ENCODE measurements at places on chromosomes 12 and 14. TPM values are rescaled to one million over a fixed set of nuclear protein-coding genes. Genes with fewer than 3 reads are reported as not detected.

Gene KRT3
- total RNA-seq, result not detected

Gene CLEC4D
- not detected for total RNA-seq

Gene KERA
- total RNA-seq, result not detected

Gene TCTN2
- 6.6 TPM for total RNA-seq

Gene ACSM4
- not detected for total RNA-seq

Gene OSGEP
- 34.1 TPM for total RNA-seq

Gene TRPV4
- total RNA-seq, result 2.6 TPM

Gene SLC25A47
- not detected for total RNA-seq

Gene PRH2
- not detected for total RNA-seq

Gene FITM1
- 0.20 TPM for total RNA-seq

Gene GRIN2B
- total RNA-seq, result not detected

Gene CLEC12A
- total RNA-seq, result not detected

Gene GLIPR1L1
- total RNA-seq, result not detected

Gene EFS
- 8.9 TPM for total RNA-seq

Gene SIX1
- total RNA-seq, result 0.20 TPM

Gene PROX2
- total RNA-seq, result not detected

Gene ANO2
- total RNA-seq, result 0.05 TPM

Gene SSTR1
- total RNA-seq, result 1.7 TPM

Gene CFAP54
- 0.12 TPM for total RNA-seq

Gene MMP19
- 37.2 TPM for total RNA-seq

Gene PAWR
- total RNA-seq, result 8.7 TPM

Gene LMNTD1
- total RNA-seq, result not detected

Gene SRRM4
- not detected for total RNA-seq

Gene NOP9
- 9.2 TPM for total RNA-seq

Gene CRY1
- total RNA-seq, result 5.8 TPM

Gene TMCC3
- 0.73 TPM for total RNA-seq

Gene TAS2R42
- not detected for total RNA-seq

Gene SPRING1
- total RNA-seq, result 16.6 TPM

Gene KRT80
- 0.12 TPM for total RNA-seq

Gene GPR68
- total RNA-seq, result 1.1 TPM

Gene OVCH1
- total RNA-seq, result 0.20 TPM

Gene HEATR5A
- total RNA-seq, result 26.4 TPM

Gene ACOT6
- total RNA-seq, result not detected

Gene RPS6KA5
- total RNA-seq, result 0.54 TPM

Gene CCDC196
- total RNA-seq, result not detected

Gene KLC1
- 122 TPM for total RNA-seq

Gene LRCOL1
- total RNA-seq, result not detected

Gene SLC4A8
- 0.06 TPM for total RNA-seq

Gene DNAI7
- 0.12 TPM for total RNA-seq

Gene LBHD2
- not detected for total RNA-seq

Gene AHSA1
- total RNA-seq, result 96.5 TPM

Gene DACT1
- total RNA-seq, result 6.2 TPM

Gene IRF9
- total RNA-seq, result 35.5 TPM

Gene SIX4
- 4.0 TPM for total RNA-seq

Gene PAH
- not detected for total RNA-seq

Gene GPR132
- total RNA-seq, result not detected

Gene SPPL3
- total RNA-seq, result 13.6 TPM

Gene SERPINA12
- not detected for total RNA-seq

Gene PCED1B
- total RNA-seq, result not detected

Gene CD27
- not detected for total RNA-seq

Gene CCDC38
- not detected for total RNA-seq

Gene CBLN3
- total RNA-seq, result 15.3 TPM

Gene LRP1-AS
- not detected for total RNA-seq

Gene KLHL33
- not detected for total RNA-seq
